ENCODE measurements at places on chromosomes 5 and 9.
A peak's percentile ranks its signal among the peaks of the same experiment; 100 is the strongest.

DNA sequence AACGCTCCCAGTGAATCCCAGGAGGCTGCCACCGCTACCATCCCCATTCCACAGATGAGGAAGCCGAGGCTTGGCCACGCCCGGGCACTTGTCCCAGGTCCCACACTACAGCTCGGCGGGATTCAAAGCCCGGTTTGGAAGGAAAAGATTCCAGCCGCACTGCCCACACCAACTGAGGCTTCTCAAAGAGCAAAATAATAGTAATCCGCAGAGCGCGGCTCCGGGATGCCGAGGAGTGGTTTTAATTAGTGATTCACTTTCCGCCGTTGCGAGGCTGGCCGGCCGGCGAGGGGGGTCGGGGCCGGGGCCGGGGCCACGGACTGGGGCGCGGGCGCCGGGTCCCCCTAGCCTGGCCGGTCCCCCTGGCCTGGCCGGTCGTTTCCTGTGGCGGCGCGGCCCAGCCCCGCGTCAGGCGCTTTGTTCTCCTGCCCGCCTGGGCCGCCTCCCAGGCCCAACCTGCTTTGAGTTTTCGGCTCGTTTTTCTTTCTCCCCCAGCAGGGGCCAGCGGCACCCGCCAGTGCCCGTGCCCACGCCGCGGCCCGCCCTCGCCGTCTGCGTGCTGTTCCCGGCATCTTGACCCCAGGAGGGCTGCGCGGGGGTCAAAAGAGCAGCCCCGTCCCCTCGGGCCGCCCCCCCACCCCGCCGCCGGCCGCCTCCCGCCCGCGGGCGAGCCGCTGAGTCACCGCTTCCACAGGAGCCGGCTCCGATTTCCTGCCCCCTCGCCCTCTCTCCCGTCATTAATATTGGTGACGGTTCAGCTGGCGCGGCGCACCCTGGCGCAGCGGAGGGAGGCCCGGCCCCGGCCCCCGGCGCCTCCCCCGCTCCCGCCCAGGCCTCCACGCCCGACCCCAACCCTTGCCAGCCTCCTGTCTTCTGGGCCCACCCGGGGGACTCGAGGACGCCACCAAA is 31.2 kb downstream of the FGF18 start:
- no peak for DNase-seq

GRCh38 chr9:136152931-136153330 is 34.3 kb upstream of the TMEM250 start:
- no peak for DNase-seq

DNA sequence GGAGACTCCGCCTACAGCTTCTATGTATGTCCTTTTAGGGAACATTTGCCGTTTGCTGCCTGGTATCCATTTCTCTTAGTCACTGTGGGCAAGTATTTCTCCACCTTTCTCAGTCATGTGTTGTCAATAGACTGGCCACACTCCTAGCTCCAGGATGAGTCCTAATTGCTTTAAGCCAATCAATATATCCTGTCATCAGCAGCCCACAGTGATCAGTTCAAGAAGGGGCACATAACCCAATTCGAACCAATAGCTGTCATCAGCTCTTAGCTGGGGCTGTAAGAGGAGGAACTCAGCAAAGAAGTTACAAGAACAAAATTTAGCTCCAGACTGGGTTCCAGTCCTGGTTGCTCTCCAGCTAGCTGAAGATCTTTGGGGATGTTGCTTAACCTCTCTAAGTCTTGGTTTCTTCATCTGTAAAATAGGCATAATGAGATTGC is 70.7 kb upstream of the MAN2A1 start:
- no peak for DNase-seq

DNA sequence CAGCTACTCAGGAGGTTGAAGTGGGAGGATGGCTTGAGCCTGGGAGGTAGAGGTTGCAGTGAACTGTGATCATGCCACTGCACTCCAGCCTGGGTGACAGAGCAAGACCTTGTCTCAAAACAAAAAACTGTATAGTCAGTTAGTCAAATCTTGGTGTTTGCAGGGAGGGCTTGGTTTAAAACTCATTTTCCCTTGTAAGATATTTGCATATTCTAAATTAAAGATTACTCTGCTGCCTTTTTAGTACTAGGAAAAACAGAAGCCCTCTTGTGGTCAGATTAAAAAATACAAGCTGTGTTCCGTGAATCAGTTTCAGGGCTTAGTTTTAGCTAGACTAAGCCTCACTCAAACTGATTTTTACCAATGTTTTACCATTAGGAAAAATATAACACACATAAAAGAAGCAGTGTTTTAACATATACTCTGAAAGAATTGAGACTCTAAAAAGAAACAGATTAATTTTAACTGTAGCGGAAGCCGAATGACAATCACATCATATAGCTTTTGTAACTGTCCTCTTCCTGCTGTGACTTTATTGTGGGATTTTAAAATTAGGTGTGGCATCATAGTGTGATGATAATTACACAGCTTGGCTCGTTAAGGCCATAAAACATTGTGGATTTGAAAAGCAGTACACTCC is 84.9 kb upstream of the BASP1 start:
- DNase-seq = no peak

DNA sequence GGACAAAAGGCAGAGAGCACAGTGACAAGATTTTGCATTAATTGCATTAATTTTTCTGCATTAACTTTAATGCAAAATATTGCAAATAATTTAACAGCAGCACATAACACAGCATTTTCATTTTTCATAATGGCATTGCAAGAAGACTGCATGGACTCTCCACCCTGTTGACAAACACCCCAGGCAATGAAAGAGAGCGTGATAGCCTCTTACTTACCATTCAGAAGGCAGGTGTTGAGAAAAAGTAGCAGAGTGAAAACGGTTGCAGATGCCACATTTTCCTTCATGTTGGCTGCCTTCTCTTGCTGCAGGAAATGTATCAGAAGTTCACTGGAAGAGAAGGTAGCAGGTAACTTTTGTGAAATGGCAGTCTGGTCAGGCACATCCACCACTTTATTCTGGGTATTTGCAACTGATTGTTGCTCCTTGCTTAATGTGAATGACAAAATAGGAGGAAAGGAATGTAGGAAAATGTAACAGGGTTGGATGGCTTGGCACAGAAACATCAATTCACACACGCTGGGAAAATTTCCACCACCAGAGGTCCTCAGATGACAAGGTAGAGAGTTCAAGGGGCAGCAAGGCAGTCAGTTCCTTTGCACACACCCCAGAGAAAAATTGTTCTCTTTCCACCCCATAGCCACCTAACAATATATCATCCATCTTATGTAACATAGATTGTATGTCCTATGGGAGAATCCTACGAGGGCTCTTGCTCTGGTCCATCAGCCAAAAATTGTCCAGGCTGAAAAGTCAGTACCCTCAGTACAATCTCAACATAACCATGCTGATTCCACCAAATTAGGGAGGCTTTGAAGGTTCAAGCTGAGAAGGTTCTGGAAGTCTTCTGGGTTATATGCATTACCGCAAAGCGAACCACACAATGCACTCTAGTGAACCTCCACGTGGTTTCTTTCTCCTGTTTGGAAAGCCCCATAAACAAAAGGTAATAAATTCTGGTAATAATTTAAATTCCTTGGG is 41.9 kb upstream of the AGXT2 start:
- peak; percentile 14 for DNase-seq

DNA sequence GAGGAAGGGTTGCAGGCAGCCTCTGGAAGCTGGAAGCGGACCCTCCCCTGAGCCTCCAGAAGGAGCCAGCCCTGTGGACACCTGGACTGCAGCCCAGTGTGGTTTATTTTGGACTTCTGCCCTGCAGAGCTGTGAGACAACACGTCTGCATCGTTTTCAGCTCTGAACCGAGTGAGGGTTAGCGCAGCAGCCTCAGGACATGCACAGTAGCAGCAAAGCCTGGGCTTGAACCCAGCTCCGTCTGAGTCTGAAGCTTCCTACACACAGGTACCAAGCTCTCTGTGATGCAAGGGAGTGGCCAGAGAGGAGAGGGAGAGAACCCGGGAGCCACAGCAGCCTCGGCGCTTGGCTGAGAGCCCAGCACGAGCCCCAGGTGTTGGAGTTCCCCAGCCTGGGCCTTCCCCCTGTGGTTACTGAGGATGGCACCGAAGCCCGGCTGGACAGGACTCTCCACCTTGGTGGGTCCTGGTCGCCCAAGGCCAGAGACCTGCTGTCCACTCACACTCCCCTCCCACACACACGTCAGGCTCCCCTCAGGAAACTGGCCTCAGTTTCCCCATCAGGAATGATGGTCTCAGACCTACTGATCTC is 128.2 kb downstream of the OLFM1 start:
- no peak for DNase-seq

DNA sequence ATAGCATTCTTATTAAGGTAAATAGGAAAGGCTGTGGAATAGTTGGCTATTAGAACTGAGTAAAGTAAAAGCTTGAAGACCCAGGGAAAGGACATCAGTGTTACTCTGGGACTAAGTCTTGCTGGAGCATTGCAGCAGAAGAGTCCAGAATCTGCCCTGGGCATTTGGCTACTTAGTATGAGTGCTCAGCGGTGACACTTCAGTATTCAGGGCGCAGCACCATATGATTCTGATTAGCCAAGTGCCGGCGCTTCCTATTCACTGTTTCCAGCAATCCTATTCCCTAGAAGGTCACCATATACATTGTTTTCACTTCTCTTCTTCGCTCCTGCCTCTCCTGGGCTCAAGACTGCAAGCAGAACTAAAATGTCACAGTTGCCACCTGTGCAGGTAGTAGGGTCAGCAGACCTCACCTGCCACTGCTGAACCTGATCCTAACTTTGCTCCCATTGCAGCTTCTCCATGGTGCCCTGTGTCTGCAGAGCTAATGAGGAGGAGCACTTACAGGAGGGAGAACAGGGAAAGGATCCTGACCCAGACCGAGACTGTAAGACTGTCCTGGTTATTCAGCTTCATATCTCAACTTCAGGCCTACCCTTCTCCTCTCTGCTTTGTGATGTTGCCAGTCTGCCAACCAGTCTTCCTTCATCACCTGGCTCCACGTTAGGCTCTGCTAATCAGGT is 313.6 kb upstream of the PIK3R1 start:
- no peak for DNase-seq

GRCh38 chr5:128216860-128217531 is 133.4 kb downstream of the SLC12A2 start:
- no peak for DNase-seq

GRCh38 chr9:84300271-84300670 is 40.3 kb downstream of the SLC28A3 start:
- DNase-seq = no peak

DNA sequence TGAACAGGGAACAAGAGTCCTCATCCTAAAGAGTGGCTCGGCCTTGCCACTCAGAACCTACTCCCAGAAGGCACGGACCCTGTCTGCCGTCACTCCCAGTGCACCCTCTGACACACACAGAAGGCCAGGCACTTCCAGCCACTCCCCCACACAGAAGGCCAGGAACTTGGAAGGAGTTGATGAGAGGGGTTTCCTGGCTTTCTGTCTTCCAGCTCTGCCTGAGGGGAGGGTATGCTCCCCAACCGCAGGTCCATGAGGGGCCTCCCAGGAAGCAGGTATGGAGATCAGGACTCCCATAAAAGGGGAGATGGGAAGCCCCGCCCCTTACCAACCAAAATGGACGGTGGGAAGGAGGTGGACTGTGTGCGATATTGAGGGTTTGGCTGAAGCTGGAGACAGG is 247.6 kb upstream of the IRX4 start:
- DNase-seq = no peak

DNA sequence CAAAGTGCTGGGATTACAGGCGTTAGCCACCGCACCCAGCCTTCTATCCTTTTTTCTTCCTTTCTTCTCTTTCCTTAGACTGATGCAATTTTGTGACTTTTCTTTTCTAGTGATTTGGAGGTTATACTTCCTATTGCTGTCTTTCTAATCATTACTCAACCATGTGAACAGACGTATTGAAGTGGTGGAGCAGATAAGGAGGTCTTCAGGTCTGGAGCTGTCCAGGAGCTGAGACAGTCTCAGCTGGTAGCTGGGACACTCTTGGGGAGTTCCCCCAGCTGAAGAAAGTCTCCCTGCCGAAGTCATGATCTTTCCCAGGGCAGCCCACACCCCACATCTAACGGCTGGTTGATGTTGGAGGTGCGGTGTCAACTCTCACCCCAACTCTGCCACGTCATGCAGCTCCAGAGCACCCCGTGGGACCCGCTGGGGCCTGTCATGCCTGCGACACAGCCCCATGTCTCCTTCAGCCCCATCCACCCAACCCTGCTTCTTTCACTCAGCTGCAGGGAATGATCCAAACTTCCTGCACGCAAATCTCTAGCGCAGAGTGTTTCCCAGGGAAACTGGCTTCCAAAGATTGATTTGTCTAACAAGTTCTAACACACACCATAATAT is 41.1 kb downstream of the NSUN2 start:
- no peak for DNase-seq

- no peak for DNase-seq
Observed at GRCh38 chr9:108537756-108538155, 318.0 kb downstream of the ACTL7B start.

DNA sequence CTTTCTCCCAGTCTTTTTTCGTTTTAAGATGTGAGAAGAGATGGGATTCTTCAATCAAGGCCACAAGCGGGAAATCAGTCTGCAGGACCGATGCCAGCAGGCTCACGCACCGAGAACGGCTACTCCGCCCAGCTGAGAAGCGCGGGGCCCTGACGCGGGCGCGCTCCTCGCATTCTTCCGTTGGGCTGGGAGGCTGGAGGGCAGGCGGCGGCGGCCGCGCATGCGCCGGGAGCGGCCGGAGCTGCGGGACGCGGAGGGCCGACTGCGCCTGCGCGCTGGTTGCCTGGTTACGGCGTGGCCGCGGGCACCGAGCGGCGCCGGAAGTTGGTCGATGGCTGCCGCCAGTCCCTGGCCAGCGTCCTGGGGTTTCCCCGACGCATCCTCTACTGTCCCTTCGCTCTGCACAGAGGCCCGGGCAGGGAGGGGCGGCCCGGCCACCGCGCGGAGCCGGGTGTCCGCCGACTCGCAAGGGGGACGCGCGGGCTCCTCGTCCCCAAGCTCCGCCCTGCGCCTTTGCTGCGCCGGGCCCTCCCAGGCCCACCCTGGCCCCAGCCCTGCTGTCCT is 831 bp upstream of the SEC16A start:
- peak; percentile 84 for DNase-seq

Data from activated naive CD8-positive, alpha-beta T cell treated with anti-CD3 and anti-CD28 coated beads, Interleukin-2, amount 50 U/mL, for 16 hours (primary cell).